ENCODE measurements at places on chromosomes 13 and 19.

- no peak for DNase-seq
Measured at GRCh38 chr19:3403489-3404323, 37.3 kb downstream of the NFIC start.

GRCh38 chr13:75715601-75716523 is 79.7 kb downstream of the LMO7 start:
- no peak for DNase-seq

DNA sequence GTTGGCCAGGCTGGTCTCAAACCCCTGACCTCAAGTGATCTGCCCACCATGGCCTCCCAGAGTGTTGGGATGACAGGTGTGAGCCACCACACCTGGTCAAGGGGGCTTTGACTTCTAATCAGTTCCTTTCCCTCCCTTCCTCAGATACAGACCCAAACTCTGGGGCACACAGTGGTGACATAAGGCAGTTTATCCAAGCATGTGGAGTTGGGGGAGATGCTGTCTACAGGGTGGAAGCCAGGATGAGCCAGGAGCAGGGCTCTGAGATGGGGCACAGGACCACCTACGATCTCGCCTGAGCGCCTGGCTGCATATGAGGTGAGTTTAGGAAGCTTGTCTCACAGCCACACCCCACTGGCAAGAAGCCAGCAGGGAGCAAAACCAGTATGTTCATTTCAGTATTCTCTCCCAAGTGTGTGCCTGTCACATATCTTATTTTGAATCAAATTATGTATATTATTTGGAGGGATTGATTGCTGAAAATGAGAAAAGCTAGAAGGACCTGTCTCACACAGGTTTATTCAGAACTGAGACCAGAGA is 67.7 kb downstream of the KCTD15 start:
- no peak for DNase-seq

- DNase-seq, result no peak
Measured at GRCh38 chr19:7618348-7618747, 11.0 kb downstream of the XAB2 start.

DNA sequence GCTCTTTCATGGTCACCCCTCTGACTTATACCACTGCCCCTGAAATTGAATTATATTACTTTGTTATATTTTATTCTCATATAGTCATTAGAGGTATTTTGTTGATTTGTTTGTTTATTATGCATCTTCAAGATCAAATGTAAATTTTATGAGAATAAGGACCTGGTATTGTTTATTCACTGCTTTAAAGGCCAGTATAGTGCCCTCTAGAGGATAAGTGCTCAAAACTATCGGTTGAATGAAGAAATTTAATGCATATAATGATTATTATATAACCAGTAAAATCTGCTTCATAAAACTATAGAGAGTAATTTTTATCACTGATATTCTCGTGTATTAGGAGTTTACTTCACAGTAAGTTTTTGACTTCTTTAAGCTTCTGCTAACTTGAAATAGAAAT is 1401.9 kb downstream of the SLITRK1 start:
- no peak for DNase-seq

GRCh38 chr13:106636492-106636891 is 68.6 kb upstream of the ARGLU1 start:
- DNase-seq, result no peak

GRCh38 chr19:39795001-39795400 is 16.3 kb downstream of the LEUTX start:
- DNase-seq, result no peak

- no peak for DNase-seq
Measured at GRCh38 chr19:54393381-54393780, 21.9 kb upstream of the TTYH1 start.

DNA sequence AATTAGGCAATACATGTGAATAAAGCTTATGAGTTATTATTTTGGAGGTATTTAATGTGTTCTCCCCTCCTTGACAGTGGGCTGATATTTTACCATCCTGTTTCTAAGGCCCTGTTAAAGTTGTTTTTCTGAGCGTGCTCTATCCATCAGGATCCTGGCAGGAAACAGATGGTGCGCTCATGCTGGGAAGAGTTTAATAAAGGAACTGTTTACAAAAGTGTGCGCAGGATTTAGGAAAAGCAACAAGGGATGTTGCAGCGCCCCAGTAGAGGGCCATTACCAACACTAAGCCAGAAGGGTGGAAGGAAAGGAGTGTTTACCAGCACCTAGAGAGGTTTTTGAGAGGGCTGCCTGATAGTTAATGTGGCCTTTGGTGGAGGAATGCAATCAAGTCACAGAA is 374.5 kb downstream of the KCNRG start:
- DNase-seq, result no peak

GRCh38 chr13:68982961-68983619 is 1124.5 kb upstream of the ATXN8OS start:
- DNase-seq, result no peak

GRCh38 chr13:51590231-51590970 is 6.1 kb downstream of the WDFY2 start:
- DNase-seq, result no peak

DNA sequence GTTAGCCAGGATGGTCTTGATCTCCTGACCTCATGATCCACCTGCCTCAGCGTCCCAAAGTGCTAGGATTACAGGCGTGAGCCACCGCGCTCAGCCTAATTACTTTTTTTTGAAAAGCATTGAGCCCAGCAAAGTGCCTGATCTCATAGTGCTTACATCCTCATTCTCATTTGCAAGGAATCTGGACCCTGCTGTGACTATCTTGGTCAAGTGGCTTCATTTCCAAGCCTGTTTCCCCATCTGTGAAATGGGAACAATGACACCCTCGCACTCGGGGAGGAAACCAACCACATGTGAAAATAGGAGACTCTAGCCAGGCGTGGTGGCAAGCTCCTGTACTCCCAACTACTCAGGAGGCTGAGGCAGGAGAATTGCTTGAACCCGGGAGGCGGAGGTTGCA is 1.6 kb upstream of the PLEKHA4 start:
- no peak for DNase-seq

GRCh38 chr19:10836479-10837330 is 693 bp upstream of the TMED1 start:
- DNase-seq, result peak; percentile 86

DNA sequence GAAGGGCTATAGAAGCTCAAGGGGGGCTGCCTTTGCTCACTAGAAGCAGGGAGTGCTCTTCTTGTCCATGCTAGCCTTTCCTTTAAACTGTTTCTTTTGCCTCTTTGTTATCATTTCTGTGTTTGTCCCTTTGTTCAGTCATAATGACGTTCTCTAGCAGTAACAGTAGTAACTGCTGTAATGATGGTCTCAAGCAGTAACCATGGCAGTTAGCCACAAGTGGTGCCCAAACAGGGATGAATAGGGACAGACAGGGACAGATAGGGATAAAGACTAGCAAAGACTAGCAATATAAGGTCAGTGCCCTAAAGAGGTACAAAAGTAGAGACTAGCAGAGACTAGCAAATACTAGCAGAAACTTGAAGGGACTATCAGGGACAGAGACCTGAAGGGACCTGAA is 869.0 kb upstream of the PRR20A start:
- no peak for DNase-seq

- DNase-seq, result no peak
Measured at GRCh38 chr13:53001444-53002225, 27.0 kb upstream of the OLFM4 start.

GRCh38 chr13:99614465-99614885 is 113.2 kb downstream of the TM9SF2 start:
- peak; percentile 33 for DNase-seq

GRCh38 chr13:36432106-36432544 is at the start of gene CCNA1:
Gene CCNA1, plus strand, starts transcription at chr13:36432495. Its CDS starts 562 bp downstream, at chr13:36433057.
- no peak for DNase-seq

- peak; percentile 15 for DNase-seq
Measured at GRCh38 chr19:48815870-48816501, 5.2 kb upstream of the BCAT2 start.

Measured in CD4-positive, alpha-beta T cell treated with Interleukin-2 at 100 ng/mL for 4 hours (primary cell).